Substantia nigra (tissue), 51 donors: ENCODE measurements at places on chromosomes 2 and 18.
A peak's percentile ranks its signal among the peaks of the same experiment; 100 is the strongest.

DNA sequence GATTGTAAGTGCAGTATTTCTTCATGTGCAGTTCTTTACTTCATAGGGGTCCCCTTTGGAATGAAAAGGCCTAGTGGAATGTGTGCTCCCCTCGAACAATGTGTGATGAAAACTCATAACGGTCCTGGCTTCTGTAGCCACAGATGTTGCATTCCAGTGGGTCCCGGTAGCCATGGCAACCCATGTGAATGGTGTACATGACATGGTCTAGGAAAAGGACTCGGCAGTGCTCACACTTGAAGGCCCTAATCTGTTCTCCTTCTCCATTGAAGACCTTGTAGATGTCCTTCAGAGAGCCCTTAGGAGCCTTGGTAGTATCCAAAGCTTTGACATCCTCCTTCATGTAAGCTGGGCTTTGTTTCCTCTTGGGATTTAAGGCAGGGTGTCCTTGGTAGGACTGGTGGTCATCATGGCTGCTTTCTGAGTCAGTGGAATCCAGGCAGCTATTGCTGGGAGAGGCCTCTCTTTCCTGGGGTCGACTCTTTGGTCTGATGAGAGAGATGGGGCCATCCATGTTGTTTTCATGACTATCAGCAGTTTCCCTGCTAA lies 144.0 kb downstream of the IKZF2 start:
- DNase-seq = no peak

- DNase-seq = no peak
These were observed 1.7 kb downstream of the MARS2 start for GRCh38 chr2:197706839-197707207.

GRCh38 chr2:168766600-168766999 lies 35.8 kb upstream of the NOSTRIN start:
- no peak for DNase-seq

- no peak for DNase-seq
These were observed 4.0 kb downstream of the PTGR3 start for GRCh38 chr18:75204732-75205513.

DNA sequence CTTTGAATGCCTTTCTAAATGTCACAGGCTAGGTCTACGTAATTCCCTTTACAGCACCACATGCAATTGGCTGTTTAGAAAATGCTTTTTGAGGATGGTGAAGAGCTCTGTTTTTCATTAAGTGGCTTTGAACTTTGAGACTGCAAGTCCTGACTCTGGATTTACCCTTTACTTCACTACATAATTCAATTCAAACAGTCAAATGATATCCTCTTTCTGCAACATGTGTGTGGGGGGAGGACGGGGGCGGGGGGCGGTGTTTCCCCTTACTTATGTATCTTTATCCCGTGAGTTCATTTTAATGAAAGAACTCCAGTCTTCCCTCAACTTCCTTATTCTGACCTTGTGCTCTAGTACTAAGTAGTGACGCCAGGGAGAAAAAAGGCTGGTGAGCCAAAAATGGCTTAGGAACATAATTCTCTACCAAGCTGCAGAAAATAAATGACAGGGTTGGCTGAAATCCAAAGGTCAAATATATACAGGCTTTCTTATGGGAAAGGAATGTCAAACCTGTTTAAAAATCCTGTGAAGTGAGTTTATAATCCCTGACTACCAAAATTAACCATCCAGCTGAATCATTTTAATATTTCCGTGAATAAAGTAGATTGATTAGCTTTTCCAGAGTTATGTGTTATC lies 119.6 kb downstream of the SLC8A1 start:
- DNase-seq = no peak

GRCh38 chr2:42933824-42934254 lies 141.5 kb upstream of the HAAO start:
- DNase-seq = no peak

DNA sequence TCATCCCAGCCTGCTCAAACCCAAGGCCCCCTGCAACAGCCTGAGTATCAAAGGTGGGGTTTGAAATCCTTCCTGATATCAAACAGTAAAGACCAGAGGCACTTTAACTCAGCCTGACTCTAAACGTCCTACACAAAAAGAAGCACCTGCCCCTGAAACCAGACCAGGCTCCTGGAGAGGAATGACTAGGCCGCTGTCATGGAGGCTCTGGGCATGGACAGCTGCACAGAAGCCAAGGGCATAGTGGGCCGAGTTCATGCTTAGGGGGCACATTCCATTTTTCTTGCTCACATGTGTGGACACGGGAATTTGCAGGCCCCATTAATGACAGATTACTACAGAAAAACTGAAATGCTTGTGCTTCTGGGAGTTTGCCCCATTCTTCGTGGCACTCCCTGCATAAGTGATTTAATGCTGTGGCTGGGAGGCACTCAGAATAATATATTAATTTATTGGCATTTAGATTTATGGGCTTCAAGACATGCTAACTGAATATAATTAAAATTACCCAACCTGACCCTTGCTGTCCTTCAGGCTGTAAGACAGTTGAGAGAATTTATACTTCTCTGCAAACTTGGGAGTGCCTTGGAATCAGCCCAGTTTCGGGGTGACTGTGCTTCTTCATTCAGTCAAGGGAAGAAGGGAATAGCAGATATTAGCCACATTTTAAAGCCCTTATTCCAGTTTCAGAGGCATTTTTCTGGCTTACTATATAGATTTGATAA lies 105.5 kb downstream of the GYPC start:
- DNase-seq = no peak

GRCh38 chr2:118539290-118539689 lies 308.2 kb downstream of the EN1 start:
- DNase-seq = no peak

- DNase-seq = no peak
These were observed 214.0 kb upstream of the CCDC68 start for GRCh38 chr18:55173291-55173690.

- DNase-seq = peak; percentile 40
These were observed 939 bp downstream of the DOCK10 start for GRCh38 chr2:225041207-225041850.

DNA sequence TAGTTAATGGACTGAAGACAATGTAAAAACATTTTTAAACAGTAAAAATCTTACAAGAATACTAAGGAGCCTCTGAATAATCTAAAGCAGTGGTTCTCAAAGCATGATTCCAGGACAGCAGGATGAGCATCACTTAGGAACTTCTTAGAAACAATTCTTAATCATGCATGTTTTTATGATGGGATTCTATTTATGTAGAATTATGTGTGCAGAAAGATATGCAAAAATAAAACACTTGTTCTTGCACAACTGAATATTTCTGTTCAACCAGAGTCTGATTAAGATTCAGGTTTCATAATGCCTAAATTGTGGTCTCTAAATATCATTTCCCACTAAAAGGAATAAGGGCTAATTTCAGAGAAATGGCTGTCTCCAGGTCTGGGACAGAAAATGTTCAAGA lies 69.2 kb upstream of the MTIF2 start:
- DNase-seq = no peak

GRCh38 chr2:202032846-202033316 lies 774 bp upstream of the FZD7 start:
- peak; percentile 43 for DNase-seq

- DNase-seq = peak; percentile 71
These were observed at the start of gene USP40 for GRCh38 chr2:233566141-233566956. USP40 (minus strand) TSS chr2:233566782; CDS start chr2:233565554, 1,228 bp downstream.

GRCh38 chr2:134758633-134759032 lies 39.8 kb upstream of the TMEM163 start:
- no peak for DNase-seq

GRCh38 chr2:164606557-164606956 lies 14.7 kb downstream of the GRB14 start:
- DNase-seq = no peak

- DNase-seq = no peak
These were observed 209.2 kb downstream of the LOXHD1 start for GRCh38 chr18:46447792-46448191.

- DNase-seq = no peak
These were observed 558.7 kb upstream of the TNP1 start for GRCh38 chr2:217418544-217418943.

DNA sequence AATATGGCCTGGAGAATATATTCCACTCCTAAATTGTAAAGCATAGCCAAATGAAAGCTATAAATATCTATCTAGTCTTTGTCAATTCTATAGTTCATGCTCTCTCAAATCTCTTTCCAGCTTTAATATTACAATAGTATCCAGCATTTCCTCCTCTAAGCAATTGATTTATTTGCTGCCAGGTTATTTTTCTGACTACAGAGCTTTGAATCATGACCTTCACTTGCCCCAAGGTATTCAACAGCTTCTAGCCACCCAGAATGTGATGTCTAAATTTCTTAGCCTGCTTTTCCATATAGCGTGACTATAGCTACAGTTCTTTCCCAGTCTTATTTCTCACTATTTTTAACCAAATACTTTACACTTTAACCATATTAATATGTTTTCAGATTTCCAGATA lies 1287.6 kb downstream of the LRP1B start:
- no peak for DNase-seq

GRCh38 chr18:53943326-53943860 lies 281.1 kb downstream of the MBD2 start:
- no peak for DNase-seq

- no peak for DNase-seq
These were observed 117.0 kb downstream of the MGAT5 start for GRCh38 chr2:134370655-134371445.

GRCh38 chr18:37266290-37266689 lies 299.3 kb downstream of the CELF4 start:
- DNase-seq = no peak
